ENCODE measurements at places on chromosomes 5 and 9. TPM values are rescaled to one million over a fixed set of nuclear protein-coding genes. Genes with fewer than 3 reads are reported as not detected.
A peak's percentile ranks its signal among the peaks of the same experiment; 100 is the strongest.

The SVEP1 gene
- 0.05 TPM for total RNA-seq

The VCAN gene
- total RNA-seq: 0.72 TPM

The KCNV2 gene
- not detected for total RNA-seq

DNA sequence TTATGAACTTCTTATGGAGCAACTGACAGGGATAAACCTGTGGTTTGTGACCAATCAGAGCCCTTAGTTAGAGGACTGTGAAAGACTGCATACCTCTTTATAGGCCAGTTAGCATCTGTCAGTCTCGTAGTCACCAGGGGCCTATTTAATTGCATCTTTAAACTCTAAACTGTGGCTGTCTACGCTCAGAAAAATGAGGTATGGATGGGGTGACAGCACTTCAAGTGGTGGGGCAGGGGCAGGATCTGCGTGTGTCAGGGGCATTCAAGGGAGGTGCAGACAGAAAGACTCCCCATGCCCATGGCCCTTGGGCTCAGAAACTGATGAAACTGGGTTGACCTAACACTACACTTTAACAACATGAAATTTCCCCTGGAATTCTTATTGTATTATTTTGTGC, 132.6 kb upstream of the TBCA start:
- H3K36me3 ChIP-seq: no peaks in the 10 kb centered on the region
- H3K27ac ChIP-seq: no peak overlapping the region

DNA sequence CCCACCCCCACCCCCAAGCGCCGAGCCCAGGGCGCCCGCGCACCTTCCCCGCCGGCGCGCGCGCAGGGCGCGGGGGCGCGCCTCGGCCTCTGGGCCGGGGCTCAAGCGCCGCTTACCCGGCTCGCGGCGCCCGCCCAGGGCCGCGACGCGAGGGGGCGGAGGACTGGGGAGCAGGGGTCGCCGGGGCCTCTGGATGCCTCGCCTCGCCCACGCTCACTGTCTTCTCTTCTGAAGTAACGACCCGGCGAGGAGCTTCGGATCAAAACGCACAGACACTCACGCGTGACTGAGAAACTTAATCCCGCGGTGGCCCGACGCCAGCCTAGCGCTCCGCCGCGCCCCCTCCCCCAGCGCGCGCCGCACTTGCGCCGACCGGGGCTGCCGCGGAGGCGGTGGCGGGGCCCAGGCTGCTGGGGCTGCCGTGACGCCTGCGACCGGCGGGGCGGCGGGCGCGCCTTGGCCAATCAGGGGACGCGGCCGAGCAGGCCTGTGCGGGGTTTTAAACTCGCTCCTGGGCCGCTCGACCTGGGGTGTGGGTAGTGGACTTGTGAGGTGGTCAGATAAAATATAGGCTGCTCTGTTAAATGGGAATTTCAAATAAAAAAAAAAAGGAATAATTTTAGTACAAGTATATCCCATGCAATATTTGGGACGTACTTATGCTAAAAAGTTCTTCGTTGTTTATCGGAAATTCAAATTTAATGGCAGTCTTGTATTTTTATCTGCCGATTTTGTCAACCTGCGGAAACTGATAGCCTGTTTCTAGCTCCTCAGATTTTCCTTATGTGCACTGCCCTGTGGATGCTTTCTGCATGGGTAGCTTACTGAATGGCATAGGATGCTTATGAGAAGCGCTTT, at the start of gene MPDZ:
MPDZ (minus strand) TSS at position 409 of the 858 bp plus-strand sequence. CDS start 29,377 bp downstream, outside the sequence.
- no peaks in the 10 kb centered on the region for H3K27me3 ChIP-seq
- H3K4me3 ChIP-seq: peak within 1 kb of the TSS; percentile 62
- H3K4me1 ChIP-seq: no peaks in the 10 kb centered on the region
- H3K36me3 ChIP-seq: no peaks in the 10 kb centered on the region

DNA sequence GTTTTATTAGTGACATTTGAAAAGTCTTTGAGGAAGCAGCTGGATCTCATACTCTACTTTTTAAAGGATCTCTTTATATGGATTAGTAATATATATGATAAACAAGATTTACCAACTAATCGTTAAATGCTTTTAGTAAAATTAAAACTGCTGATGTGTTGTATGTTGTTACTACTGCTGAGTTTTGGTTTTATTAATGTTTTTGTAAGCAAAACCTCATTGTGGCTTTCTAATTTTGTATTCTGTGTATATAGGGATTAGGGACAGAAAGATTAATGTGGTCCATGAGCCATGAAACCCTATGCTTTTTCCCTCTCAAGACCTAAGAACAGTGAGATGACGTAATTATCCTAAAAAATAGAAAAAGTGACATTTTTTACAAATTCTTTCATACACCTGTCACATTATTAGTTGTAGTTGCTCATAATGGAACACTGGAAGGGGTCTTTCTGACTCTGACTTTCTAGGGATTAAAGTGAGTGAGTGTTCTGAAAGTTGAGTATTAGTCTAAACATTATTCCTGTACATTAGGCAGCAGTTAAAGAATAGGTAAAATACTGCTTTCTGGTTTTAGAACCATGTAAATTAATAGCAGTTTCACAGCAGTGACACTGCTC, 85.9 kb downstream of the SLC12A2 start:
- no peak overlapping the region for H3K27ac ChIP-seq
- H3K4me3 ChIP-seq: no peak overlapping the region
- no peaks in the 10 kb centered on the region for H3K36me3 ChIP-seq
- H3K27me3 ChIP-seq: no peaks in the 10 kb centered on the region

DNA sequence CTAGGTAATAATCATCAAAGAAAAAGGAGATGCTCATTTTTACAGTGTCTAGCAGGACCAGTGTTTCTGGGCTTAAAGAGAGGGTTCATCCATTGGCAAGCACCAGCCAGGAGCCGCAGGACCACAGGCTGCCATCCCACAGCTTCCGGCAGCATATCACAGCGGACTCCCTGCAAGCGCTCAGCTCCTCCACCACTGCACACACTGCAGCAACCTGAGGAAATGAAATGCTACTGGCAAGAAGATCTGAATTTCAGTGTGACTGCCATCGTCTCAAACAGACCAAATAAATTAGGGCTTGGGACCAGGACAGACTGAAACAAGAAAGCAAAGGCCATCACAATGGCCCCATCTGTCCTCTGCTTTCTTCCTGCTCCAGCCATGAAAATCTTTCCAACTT, 114.2 kb downstream of the TTC39B start:
- H3K4me1 ChIP-seq: no peaks in the 10 kb centered on the region
- H3K36me3 ChIP-seq: no peaks in the 10 kb centered on the region
- no peak overlapping the region for H3K27ac ChIP-seq
- DNase-seq: no peak
- no peak overlapping the region for H3K4me3 ChIP-seq
